Astrocyte of the spinal cord (primary cell): ENCODE measurements at places on chromosomes 1 and 21.
A peak's percentile ranks its signal among the peaks of the same experiment; 100 is the strongest.

- no peak for DNase-seq
Measured at GRCh38 chr1:18536915-18537314, 56.2 kb downstream of the KLHDC7A start.

DNA sequence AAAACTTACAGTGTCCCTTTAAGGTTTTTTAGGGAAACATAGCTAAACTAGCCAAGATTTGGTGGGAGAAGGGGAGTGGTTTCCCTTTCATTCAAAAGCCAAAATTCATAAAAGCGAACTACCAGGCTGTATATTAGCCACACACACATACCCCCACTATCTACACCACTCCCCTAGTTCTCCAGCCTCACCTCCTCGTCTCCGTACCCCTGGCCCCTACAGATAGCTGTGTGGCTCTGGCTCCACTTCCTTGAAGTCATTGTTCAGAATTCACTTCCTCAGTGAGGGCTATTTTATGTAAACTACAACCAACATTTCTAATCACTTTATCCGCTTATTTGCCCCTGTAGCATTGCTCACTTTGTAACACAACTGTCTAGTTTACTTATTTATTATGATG lies 5.3 kb upstream of the DPH5 start:
- no peak for DNase-seq

DNA sequence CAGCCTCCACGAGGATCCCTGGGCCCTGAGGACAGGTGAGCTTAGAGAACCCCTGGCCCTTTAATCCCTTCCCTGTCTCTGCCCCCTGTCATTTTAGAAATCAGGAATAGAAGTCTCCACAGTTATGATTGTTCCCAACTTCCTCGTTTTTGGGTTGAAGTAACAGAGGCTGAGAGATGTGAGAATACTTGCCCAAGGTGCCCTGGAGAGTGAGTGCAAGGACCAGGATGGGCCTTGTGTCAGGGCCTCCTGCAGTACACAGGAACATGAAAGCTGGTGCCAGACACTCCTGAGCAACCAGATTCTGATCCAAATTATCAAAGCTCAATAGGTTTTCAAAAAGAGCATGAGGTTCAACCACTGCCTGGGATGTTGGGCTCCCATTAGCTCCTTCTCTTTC lies 10.1 kb downstream of the HLX start:
- DNase-seq: no peak

GRCh38 chr1:25641931-25642573 lies 25.5 kb downstream of the MAN1C1 start:
- peak; percentile 10 for DNase-seq

GRCh38 chr1:154896771-154897286 lies 26.7 kb upstream of the KCNN3 start:
- no peak for DNase-seq

DNA sequence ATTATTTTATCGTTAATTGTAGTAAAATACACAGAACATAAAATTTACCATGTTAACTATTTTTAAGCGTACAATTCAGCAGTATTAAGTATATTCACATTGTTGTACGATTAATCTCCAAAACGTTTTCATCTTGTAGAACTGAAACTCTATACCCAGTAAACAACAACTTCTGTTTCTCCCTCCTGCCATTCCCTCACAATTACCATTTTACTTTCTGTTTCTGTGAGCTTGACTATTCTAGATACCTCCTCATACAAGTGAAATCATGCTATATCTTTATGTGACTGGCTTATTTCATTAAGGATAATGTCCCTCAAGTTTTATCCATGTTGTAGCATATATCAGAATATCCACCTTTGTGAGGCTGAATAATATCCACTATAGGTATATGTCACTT lies 156.8 kb downstream of the ST6GALNAC3 start:
- DNase-seq: no peak

GRCh38 chr1:15195420-15196052 lies 42.0 kb downstream of the TMEM51 start:
- DNase-seq: no peak

GRCh38 chr1:31517301-31517700 lies 59.0 kb upstream of the TINAGL1 start:
- DNase-seq: no peak

- DNase-seq: peak; percentile 80
Measured at GRCh38 chr1:43373066-43373940, 5.5 kb upstream of the ELOVL1 start.

DNA sequence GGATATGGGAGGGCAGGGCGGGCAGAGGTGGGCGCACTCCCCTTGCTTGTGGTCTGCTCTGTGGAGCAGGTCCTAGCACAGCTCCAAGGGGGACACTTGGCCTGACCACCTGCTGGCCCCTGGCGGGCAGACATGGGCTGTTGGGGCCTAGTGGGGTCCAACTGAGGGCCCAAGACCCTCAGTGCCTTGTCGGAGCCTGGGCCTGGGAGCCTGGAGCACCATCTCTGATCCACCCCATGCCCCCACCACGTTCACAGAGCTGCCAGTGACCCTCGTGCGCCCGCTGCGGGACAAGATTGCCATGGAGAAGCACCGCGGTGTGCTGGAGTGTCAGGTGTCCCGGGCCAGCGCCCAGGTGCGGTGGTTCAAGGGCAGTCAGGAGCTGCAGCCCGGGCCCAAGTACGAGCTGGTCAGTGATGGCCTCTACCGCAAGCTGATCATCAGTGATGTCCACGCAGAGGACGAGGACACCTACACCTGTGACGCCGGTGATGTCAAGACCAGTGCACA lies 70.6 kb downstream of the OBSCN start:
- no peak for DNase-seq

GRCh38 chr1:219318826-219319225 lies 145.1 kb downstream of the LYPLAL1 start:
- DNase-seq: no peak

- DNase-seq: peak; percentile 32
Measured at GRCh38 chr1:223010582-223011504, 132.2 kb downstream of the TLR5 start.

GRCh38 chr1:186904361-186904760 lies 75.6 kb downstream of the PLA2G4A start:
- DNase-seq: no peak

GRCh38 chr1:67749263-67749843 lies 64.4 kb downstream of the GADD45A start:
- DNase-seq: no peak

- peak; percentile 88 for DNase-seq
Measured at GRCh38 chr1:236064674-236065508, at the start of gene NID1. Gene NID1 (minus strand): TSS chr1:236065090. CDS start chr1:236065079, 11 bp downstream.

GRCh38 chr1:212225416-212225815 lies 59.8 kb upstream of the PPP2R5A start:
- no peak for DNase-seq

- no peak for DNase-seq
Measured at GRCh38 chr1:36377791-36378492, 7.8 kb downstream of the STK40 start.

- no peak for DNase-seq
Measured at GRCh38 chr1:207514890-207515289, 18.9 kb downstream of the CR1 start.

DNA sequence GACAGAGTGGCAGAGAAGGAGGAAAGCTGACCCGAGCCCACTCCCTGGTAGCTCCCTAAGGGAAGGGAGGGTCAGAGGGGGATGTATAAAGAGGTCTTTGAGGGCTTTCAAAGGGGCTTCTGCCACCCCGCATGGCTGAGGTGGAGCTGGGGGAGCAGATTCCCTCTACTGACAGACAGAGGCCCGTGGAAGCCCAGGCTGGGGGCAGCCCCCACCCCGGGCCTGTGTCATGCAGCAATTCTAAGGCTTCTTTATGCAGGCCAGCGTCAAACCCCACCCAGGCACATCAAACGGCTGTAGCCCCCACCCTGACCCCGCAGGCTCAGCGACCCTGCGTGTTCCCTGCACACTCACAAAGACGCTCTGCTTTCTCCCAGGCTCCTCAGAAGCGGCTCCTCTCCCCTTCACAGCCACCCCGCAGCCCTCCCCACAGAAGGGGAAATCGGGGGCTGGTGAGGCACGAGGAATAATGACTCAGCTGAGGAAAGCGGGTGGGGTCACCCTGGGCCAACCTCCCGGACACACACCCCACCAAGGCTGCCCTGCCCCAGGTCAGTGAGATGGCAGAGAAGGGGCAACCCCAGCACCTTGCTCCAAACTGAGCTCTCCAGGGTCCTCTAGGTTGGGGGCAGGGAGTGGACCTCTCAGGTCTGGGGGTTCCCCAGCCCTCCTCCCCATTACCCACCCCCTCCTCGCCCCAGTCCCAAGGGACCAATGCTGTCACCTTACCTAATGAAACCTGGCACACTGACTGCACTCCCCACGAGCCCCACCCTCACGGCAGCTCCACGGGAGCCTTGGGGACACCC lies 10.8 kb downstream of the SLC45A3 start:
- no peak for DNase-seq

DNA sequence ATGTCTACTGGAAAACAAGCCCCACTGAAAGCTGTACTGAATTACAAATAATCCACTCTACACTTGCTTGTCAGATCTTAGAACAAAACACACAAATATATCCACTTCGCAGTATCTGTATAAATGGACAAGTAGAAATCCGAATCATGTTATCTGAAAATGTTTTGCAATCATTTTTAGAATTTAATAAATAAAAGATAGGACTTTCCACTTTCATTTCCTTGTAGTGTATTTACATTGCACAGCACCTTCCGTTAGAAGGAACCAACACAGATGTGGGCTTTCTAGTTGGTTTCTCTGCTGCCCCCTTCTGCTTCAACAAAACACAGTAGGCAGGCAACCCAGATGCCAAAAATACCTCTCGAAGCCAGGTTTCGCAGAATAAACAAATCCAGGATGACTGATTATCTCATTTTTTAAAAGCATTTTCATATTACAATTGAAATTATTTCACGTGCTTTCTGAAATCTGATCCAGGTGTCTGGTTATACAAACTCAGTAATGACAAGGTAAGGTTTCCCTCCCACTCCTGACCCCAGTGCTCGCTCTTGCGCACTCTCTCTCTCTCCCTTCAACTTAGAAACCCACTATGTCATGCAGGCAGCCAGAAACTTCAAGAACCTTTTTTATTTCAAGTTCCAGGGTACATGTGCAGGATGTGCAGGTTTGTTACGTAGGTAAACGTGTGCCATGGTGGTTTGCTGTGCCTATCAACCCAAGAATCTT lies 389.9 kb downstream of the SMYD3 start:
- peak; percentile 59 for DNase-seq

DNA sequence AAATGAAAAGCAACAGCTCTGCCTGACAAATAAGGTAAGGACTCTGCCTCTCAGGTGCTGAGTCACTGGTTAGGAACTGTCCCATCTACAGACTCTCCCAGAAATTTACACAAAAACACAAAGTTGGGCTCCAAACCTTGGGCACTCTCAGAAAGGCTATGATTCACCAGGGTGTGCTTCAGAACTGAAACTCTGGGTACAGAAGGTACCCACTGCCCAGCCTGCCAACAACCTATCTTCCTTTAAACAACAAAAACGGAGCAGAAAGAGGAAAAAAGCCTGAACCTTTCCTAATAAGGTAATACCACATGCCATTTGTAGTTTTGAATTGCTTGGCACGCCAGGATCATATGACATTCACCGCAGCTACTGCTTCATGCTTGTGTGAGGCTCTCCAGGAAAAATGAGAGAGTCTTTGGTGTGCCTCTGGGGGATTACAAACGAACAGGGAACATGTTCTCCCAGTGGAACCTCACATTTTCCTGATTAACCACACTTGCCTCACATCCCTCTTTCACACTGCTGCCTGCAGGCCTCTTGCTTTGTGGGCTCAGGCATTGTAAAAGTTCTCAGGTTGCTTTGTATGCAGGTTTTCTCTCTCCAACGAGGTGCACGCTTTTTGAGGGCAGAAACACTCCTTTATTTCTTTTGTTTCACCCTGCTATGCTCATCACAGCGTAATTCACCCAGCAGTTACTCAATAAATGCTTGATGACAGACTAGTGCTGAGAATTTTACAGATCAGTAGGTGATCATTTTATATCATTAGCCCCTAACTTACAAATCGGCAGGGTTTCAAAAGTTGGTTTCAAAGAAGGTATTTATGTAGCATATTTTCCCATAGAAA lies 65.1 kb downstream of the GADD45A start:
- peak; percentile 91 for DNase-seq

DNA sequence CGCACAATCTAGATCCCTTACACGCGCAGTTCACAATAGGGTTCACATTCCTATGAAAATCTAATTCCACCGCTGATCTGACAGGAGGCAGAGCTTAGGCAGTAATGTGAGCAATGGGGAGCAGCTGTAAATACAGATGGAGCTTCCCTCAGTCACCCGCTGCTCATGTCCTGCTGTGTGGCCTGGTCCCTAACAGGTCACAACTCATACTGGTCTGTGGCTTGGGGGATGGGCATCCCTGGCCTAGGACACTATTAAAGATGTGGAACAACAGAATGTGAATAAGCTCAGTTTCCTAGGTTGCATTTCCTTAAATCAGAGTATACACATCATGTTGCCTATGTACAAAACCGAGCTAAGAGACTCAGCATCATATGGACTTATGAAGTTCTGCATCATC lies 16.2 kb downstream of the IFI44 start:
- DNase-seq: no peak

DNA sequence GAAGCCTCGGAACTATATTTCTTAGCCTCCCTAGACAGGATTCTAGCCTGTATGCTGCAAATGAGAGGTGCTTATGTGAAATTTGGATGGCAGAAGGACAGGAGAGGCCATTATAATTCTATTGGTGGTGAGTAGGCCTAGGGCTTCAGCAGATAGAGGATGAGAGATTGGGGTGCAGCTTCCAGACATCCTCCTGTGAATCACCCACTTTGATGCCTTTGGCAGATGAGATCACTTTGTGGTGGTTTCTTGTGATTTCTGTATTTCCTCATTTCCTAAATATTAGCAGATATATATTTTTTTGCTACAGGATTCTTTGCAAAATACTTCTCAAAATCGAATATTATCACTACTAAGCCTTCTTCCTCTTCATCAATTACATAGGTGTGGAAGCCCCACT lies 37.3 kb downstream of the MFSD2A start:
- DNase-seq: no peak

DNA sequence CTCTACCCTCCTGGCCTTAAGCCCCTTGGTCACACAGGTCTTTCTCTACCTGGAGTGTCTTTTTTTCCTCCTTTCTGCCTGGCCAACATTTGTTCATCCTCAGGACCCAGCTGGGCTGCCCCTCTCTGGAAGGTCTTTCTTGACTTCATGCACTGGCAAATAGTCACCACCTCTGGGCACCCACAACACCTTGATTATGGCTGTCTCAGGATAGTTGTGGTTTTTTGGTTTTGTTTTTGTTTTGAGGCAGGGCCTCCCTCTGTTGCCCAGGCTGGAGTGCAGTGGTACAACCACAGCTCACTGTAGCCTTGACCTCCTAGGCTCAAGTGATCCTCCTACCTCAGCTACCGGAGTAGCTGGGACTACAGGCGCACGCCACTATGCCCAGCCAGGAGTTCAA lies 10.8 kb downstream of the RPS6KA1 start:
- DNase-seq: no peak

- peak; percentile 38 for DNase-seq
Measured at GRCh38 chr1:68175621-68176398, 56.5 kb downstream of the WLS start.
